ENCODE measurements at places on chromosomes 4 and X.

- no peak for DNase-seq
These were observed 1.7 kb upstream of the BMP2K start for GRCh38 chr4:78774417-78774816.

GRCh38 chr4:33882246-33882990, 2361.9 kb downstream of the ARAP2 start:
- no peak for DNase-seq

DNA sequence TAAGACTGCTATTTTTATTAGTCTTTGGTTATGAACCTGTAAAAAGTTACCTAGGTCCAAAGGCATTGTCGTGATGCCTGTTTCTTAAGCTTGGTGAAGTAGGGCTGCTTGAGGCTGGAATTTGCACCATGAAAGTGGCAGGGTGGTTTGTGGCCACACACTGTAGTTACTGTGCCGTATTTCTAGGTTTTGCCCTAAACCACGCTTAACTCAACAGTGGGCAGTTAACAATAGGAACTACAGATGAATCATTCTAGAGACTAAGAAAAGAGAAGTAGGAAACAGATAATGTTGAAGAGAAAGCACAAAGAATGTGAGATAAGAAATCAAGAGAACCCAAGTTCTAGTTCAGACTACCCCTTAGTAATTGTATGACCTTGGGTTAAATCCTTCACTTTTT, 11.5 kb downstream of the ETNPPL start:
- no peak for DNase-seq

DNA sequence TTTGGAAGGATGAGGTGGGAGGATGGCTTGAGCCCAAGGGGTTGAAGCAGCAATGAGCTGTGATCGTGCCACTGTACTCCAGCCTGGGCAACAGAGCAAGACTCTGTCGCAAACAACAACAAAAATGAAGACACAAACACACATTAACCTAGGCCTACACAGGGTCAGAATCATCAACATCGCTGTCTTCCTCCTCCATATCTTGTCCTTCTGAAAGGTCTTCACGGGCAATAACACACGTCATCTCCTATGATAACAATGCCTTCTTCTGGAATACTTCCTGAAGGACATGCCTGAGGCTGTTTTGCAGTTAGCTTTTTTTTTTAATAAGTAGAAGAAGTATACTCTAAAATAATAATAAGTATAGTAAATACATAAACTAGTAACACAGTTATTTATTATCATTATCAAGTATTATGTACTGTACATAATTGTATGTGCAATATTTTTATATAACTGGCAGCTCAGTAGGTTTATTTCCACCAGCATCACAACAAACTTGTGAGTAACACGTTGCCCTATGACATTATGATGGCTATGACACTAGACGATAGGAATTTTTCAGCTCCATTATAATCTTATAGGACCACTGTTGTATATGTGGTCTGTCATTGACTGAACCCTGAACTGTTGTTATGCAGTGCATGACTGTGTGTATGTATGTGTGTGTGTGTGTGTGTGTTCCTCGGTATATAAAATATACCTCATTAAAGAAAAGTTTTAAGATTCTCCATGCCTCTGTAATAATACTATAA, 69.2 kb upstream of the MAML3 start:
- no peak for DNase-seq

DNA sequence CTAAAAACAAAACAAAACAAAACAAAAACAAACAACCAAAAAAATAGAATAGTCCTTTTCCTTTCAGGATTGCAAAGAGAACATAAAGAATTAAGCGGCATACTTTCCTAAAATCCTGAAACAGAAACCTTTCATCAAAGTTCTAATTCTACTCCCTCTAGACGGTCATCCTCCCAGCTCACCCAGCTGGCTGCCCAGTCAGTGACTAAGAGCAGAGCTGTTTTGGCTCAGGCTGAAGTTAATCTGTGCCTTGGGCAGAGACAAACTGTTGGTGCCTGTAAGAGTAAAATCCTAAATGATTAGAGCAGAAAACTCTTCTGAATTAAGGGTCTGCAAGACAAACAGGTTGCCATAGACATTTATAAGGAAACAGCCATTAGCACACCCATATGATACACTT, 17.6 kb upstream of the WAS start:
- no peak for DNase-seq

Data from right forelimb (tissue), 1 donor.